ENCODE measurements at places on chromosomes 2 and 18. TPM values are rescaled to one million over a fixed set of nuclear protein-coding genes. Genes with fewer than 3 reads are reported as not detected.

DNA sequence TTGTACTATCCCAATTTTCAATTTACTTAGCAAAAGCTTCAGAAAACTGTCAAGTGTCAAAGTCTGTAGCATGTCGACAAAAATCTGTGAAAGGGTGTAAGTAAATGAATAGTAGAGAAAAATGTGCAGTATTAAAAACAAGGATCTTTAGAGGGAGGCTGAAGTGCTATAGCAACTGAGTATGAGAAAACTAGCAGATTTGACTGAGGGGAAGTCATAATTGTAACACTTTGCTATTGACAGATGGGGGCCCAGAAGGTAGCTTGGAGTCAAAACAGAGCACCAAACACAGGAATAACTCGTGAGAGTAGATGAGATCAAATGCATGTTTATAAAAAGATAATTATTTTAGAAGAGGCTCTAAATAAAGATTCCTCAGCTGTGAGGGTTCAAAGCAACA is 657.7 kb downstream of the TMEM182 start:
- no peak overlapping the region for H3K4me3 ChIP-seq
- no peak overlapping the region for H3K27ac ChIP-seq
- no peaks in the 10 kb centered on the region for H3K4me1 ChIP-seq
- H3K27me3 ChIP-seq: no peaks in the 10 kb centered on the region

RTKN gene
- total RNA-seq: 6.9 TPM

DSG1 gene
- 0.09 TPM for total RNA-seq

MYO3B gene
- total RNA-seq: 3.5 TPM

DNA sequence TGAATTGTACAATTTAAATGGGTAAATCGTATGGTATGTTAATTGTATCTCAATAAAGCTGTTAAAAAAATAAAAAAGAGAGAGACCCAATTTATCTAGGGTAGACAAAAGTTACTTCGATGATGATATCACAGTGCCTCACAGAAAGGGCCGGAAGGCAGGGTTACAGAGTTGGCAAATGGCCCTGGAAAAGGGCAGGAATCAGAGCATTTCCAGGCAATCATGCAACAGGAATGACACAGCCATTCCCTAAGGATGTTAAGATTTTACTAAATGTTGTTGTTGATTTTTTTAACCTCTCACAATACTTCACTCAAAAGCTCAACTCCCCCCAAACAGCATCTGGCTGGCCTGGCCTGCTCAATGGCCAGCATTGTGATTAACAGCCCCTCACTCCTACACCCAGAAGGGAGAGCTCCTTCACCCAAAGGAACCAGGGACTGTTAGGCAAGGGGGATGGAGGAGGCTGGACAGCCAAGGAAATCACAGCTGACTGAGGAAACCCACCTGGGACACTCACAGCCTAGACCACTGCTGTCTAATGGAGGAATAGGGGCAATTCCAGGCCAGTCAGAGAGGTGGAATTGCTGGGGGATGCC is 7.7 kb upstream of the SP100 start:
- no peaks in the 10 kb centered on the region for H3K27me3 ChIP-seq
- H3K4me1 ChIP-seq: peaks cover 18% of the 10 kb centered on the region
- H3K27ac ChIP-seq: no peak overlapping the region
- H3K36me3 ChIP-seq: no peaks in the 10 kb centered on the region
- no peak overlapping the region for H3K4me3 ChIP-seq

DNA sequence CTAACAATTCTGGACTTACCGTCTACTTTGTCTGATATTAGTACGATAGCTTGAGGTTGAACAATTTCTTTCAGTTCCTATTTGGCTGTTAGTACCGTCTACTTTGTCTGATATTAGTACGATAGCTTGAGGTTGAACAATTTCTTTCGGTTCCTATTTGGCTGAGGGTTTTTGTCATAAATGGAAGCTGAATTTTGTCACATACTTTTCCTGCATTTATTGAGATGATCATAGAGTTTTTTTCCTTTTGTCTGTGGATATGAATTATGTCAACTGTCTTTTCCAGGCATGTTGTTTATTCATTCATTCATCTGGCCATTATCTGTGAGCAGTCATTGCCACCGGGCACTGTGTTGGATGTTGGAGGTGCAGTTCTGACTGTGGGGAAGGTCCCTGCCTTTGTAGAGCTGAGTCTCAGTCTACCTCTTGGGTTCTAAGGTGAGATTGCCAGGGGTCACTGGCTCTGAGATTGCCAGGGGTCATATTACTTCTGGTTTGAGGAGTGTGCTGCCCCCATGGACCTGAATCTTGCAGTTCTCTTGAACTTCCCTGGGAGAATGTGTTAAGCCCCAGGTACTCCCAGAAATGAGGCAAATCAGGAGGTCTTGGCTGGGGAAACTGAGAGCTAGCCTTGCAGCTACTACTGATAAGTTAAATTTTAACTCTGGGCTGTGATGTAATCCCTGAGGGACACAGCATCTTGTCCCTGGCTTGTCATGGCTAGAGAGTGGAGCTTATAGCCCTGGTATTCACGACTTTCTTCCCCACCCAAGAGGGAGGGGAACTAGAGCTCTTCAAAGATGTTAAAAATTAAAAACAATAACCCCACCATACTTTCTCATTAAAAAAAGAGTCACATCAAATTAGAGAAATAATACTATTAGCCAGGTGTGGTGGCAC is 89.1 kb upstream of the MBOAT2 start:
- no peak for DNase-seq
- peaks cover 22% of the 10 kb centered on the region for H3K4me1 ChIP-seq
- no peaks in the 10 kb centered on the region for H3K27me3 ChIP-seq
- H3K36me3 ChIP-seq: no peaks in the 10 kb centered on the region
- H3K27ac ChIP-seq: no peak overlapping the region

DNAH7 gene
- total RNA-seq: 0.36 TPM

DNA sequence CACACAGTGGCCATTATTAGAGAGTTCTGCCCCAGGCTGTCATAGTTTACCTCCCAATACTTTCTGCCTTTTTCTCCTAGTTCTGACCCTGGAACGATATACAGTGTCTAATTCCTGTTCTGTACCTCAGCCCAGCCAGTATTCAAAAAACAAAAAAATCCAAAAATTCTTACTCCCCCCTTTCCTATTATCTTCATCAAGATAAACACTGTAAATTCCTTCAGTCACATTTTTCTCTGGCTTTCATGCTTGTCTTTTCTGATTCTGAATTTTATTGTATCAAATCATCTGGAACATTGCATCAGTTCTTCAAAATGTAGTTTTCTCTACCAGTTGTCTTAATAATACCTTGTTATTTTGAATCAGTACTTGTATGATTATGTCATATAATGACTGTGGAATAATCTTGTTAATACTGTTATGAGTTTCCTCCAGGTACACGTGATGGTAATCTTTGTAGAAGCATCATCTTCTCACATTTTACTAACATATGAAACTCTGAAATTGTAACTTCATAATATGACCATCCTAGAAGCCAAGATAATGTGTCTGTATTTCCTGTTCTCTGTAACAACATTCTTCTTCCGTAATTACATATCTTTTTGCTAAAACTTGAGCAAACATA is 79.0 kb upstream of the NOSTRIN start:
- no peaks in the 10 kb centered on the region for H3K36me3 ChIP-seq
- no peaks in the 10 kb centered on the region for H3K4me1 ChIP-seq
- DNase-seq: no peak
- no peak overlapping the region for H3K4me3 ChIP-seq

All from K562 (cell line).